ENCODE measurements at places on chromosomes 7 and 10.

DNA sequence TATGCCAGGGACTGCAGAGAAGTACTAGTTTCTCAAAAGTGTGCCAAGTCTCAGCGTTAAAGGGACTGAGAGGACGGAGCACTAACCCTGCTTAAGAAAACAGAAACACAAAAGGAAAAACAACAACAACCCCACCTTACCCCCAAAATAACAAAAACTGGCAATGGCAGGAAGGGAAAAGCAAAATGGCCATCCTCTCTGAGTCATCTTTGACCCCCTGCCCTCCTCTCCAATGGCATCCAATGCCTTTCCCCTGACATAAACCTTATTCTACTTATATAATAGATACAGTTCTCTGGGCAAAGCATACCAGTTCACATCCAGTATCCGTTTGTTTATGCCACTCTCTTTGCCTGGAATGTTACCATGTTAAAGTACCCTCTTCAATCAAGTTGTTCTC lies 1.6 kb downstream of the POLR1F start:
- no peak for DNase-seq

- DNase-seq, result no peak
These were observed 3.9 kb upstream of the CD36 start for GRCh38 chr7:80634505-80634904.

DNA sequence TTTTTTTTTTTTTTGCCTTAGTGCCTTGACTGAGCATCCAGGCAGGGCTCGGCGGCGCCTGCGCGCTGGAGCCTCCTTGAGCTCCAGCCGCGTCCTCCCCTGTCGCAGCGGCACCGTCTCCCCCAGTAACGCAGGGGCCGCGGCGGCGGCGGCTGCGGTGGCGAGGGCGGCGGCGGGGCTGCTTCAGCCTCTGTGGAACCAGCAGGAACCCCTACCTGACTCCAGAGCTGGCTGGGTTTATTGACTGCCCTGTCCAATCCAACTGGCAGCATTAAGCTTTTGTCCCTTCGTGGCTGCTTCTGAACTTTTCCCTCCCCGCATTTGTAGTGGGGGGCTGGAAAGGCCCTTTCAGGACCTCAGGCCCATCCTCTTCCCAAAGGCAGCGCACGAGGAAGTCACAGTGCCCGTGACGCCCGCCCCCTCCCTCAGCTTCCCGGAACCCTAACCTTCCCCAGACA lies at the start of gene GPR85:
Gene GPR85, minus strand, starts transcription at position 397 of the 458 bp plus-strand sequence. CDS start 2,106 bp downstream, outside the sequence.
- peak; percentile 15 for DNase-seq

DNA sequence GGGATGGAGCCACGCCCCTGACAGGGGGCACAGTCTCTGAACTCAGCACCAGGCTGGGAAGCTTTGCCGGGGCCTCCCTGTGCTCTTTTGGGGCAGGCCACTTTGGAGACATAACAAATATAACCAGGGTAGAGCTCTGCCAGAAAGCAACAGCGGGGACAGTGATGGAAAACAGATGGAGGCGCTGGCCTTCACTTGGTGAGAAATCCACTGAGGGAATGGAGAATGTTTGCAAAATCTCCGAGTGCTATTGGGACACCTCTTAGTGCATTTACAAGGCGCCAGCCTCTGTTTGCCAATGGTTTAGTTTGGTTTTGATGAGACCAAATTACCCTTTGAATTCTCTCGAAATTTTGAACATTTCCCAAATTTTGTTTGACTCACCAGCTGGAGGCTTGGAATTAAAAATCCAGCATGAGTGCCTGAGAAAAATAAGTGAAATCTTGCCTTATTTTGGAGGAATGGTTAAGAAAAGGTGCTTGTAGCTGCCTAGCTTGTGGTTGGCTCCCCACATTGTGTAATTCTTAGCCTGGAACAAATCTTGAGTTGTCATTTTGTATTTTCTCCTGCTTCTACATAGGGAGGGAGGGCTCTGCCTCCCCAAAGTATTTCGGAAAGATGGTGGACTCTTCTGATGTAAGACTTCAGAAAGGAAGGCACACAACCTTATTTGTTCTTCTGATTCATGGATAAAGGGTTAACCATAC lies 980.5 kb downstream of the LRMDA start:
- no peak for DNase-seq

DNA sequence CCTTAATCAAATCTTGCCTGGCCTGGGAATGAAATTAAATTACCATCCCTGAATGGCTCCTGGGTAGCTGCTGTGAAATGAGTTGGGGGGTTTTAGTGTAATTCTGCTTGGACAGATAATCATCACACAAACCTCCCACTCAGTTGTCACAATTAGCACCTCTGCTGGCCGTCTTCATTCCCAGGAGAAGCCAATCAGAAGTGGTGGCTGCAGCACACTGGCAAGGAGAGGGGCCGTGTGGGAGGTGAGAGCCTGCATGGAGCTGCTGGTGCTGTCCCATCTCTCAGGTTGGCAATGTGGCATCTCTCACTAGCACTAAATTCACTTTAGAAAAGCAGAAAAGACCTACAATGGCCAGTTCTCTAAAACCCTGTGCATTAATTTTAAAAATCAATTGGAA lies 92.5 kb downstream of the NT5C2 start:
- DNase-seq, result no peak

DNA sequence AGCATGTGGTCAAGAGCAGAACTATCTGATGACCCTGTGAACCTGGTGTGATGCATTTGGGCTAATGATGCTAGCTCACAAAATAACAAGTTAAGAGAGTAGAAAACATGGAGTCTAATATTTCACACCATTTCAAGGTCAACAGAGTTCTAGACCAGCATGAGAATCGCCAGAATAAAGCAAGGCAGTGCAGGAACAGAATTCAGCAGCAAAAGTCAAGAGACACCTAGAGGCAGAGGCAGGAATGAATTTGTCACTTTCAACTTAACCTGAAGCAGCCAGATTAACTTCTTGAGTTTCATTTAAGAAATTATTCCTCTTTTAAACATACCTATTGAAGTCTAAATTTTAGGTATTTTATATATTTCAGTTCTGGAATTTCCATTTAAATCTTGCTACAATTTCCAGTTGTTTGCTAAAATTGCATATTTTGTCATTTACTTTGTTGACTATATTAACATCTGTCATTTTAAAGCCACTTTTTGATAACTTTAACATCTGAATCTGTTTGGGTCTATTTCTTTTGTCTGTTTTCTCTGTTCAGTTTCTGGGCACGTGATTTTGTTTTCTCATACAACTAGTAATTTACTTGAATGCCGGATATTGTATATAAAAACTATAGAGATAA lies 44.2 kb upstream of the PRSS58 start:
- no peak for DNase-seq

GRCh38 chr7:22628112-22628511 lies 98.9 kb upstream of the IL6 start:
- no peak for DNase-seq

- no peak for DNase-seq
These were observed 17.7 kb downstream of the ZNF775 start for GRCh38 chr7:150396851-150397260.

GRCh38 chr7:25296086-25296485 lies 67.8 kb upstream of the NPVF start:
- no peak for DNase-seq

- no peak for DNase-seq
These were observed at the start of gene UCN3 for GRCh38 chr10:5364890-5365338. Gene UCN3 (plus strand): TSS chr10:5364966. CDS start chr10:5373721, 8,755 bp downstream.

- no peak for DNase-seq
These were observed 14.3 kb upstream of the ABCB5 start for GRCh38 chr7:20601121-20601520.

- DNase-seq, result no peak
These were observed 5.5 kb downstream of the ARID5B start for GRCh38 chr10:61907011-61907410.

DNA sequence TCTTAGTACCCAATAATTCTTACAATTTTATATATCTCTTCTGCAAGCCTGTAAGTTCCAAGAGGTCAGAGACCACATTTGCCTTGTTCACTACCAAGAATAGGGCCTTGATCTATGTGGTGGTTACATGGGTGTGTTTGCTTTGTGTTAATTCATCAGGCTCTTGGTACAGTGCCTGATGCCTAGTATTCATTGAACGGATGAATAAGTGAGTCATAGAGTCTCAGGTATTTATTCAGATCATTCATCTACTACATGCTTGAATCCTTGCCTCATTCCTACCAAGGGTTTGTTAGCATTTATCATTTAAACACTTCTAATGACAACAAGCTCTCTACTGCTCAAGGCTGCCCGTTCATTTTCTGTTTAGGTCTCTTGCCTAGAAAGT lies 11.3 kb upstream of the SGPL1 start:
- DNase-seq, result no peak

- no peak for DNase-seq
These were observed 41.8 kb downstream of the KLHDC10 start for GRCh38 chr7:130112093-130112492.

DNA sequence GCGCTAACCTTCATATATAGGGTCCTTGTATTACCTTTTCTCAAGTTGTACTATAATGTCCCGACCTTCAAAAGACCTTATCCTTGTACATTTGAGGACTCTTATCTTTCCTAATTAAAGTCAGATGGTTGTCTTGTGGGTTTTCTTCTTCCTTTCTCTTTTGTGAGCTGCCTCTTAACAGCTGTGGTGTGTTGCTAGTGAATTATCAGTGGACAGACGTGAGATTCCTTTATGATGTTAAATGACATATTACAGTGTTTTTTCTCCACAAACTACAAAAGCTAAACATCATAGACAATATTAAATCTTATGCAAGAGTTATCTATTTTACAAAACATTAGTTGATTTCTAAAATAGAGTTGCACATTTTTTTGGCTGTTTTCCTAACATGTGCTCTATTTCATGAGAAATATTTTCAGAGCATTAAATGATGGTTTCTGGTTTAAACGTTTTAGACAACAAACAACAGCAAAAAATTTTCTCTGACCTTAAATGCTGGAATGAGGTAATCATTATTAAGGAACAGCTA lies 272.2 kb upstream of the NPVF start:
- DNase-seq, result no peak

DNA sequence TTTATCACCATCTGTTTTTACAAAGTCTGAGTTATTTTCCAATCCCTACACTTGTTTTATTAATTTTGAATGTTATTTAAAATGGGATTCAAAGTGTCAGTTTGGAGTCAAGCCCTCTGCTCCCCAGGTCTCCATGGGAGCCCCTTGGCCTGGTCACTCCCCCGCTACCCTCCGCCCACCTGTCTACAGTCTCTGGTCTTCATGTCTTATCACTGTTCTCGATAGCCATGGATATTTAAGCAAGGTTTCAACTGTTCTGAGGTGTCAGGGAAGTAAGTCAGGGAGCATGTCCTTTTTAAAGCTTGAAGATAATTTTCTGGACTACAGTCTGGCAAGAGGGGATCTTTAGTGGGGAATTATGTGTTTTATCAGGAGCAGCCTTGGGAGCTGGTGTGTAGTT lies 19.1 kb upstream of the HPS1 start:
- no peak for DNase-seq

DNA sequence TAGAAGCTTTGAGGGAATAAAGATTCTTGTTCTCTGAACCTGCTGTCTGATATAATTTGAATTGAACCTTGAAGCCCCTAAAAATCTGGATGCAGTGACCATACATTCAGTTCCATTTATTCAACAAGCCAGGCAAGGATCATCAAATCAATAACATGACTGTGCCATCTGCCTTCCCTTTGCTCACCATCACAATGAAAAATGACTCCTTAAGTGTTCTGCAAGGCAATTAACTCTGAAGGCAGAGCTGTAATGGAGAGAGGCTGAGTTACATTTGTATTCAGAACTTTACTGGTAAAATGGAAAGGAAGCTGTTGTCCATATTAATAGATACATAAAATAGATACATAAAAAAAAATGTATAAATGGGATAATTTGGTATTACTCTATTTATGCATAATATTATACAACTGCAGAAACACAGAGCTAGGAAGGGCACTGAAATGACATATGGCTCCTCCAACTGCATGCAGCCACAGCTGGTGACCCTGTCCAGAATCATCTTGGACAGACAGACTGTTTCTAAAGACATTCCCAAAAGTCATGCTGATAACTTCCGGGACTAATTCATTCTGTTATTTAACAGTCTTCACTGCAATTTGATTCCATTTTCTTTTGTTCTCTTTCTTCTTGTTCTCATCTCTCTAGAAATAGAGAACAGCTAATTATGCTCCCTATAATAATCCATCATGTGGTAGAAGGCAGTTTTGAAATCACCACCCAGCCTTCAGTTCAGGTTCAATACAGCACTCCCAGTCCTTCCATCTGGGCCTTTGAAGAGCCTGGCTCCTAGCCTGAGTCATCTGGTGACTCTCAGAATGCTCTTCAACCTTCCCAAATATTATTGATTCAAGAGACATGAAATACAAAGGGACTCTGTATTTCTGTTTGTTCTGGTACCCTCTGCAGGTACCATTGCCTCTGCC lies 412.6 kb downstream of the GFRA1 start:
- DNase-seq, result no peak

GRCh38 chr7:48452218-48452617 lies 281.0 kb downstream of the ABCA13 start:
- DNase-seq, result no peak

DNA sequence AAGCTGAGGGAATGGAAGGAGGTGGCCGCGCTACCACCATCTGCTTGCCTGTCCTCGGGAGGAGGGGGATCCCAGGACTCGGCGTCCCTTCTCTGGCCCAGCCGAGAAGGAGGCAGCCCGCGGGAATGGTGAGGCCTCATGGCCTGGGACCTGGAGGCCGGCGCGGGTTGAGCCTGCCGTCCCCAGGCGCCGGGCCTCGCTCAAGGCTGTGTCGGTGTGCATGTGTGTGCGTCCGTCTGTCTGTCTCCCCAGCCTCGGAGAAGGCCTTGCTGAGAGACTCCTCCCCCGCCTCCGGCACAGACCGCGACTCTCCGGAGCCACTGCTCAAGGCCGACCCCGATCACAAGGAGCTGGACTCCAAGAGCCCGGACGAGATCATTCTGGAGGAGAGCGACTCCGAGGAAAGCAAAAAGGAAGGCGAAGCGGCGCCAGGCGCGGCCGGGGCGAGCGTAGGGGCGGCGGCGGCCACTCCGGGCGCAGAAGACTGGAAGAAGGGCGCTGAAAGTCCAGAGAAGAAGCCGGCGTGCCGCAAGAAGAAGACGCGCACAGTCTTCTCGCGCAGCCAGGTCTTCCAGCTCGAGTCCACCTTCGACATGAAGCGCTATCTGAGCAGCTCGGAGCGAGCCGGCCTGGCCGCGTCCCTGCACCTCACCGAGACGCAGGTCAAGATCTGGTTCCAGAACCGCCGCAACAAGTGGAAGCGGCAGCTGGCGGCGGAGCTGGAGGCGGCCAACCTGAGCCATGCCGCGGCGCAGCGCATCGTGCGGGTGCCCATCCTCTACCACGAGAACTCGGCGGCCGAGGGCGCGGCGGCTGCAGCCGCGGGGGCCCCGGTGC lies 1.3 kb downstream of the HMX3 start:
- no peak for DNase-seq

DNA sequence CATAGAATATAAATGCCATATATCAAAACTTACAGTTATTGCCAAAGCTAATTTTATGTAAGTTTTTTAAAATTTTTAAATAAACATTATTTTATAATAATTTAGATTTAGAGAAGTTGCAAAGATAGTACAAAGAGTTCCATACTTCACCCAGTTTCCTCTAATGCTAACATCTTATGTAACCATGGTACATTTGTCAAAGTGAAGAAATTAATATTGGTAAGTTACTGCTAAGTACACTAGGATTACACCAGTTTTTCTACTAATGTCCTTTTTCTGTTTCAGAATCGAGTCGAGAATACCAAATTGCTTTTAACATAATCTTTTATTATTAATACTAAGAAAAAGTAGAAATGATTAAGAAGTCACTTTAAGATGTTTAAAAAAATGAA lies 29.2 kb downstream of the CSGALNACT2 start:
- no peak for DNase-seq

Data from T follicular helper cell (primary cell).